Testis (tissue), 5 donors: ENCODE measurements at places on chromosomes 7 and 10. TPM values are rescaled to one million over a fixed set of nuclear protein-coding genes. Genes with fewer than 3 reads are reported as not detected.

SH2D4B gene
- polyA plus RNA-seq = 0.22 TPM

MYO1G gene
- polyA plus RNA-seq = 2.5 TPM

PKD2L1 gene
- polyA plus RNA-seq = 4.7 TPM

ZPBP gene
- 286 TPM for polyA plus RNA-seq

LRRC18 gene
- 23.1 TPM for polyA plus RNA-seq

- no peak for DNase-seq
These were observed 45.6 kb upstream of the SCIN start for GRCh38 chr7:12524794-12525386.

- no peak for DNase-seq
These were observed 65.9 kb downstream of the ELFN1 start for GRCh38 chr7:1735806-1736483.

GRCh38 chr7:140977741-140978140 lies 37.0 kb downstream of the MRPS33 start:
- no peak for DNase-seq

DNA sequence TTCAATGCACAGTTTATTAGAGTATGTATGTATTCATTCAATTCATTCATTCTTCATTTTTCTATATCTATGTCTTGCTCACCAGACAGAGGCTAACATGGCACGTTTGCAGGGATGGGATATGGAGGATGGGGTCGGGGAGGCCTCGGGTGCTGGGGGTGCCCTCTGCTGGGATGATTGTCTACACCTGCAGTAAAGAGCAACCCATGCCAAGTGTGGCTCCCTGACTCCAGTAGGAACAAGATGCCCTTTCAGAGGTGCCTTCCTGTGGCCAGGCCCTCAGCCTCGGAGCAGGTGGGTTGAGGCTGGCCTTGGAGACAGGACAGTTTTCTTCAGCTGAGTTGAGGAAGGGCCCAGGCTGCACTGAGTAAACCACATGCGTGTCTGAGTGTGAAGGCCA lies 157.2 kb downstream of the SH2D4B start:
- DNase-seq = no peak

GRCh38 chr7:136912339-136912738 lies 43.9 kb downstream of the CHRM2 start:
- no peak for DNase-seq

DNA sequence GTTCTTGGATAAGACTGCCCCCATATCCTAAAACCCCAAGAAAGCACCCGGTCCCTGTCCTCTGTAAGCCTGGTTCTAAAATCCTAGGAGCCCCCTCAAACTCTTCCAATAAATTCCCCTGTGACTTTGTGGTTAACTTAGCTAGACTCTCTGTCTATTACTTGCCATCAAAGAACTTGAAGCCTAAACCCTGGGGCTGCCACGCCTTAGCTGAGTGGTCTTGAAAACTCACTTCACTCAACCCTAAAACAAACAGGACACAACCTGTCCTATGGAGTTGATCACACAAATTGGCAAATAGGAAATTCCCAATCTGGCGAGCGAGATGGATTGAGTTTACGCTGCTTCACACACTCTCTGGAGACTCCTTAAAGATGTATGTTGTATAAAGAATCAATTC lies 191.4 kb upstream of the SVIL start:
- DNase-seq = no peak

- no peak for DNase-seq
These were observed 101.9 kb downstream of the EXOC4 start for GRCh38 chr7:133354546-133355324.

DNA sequence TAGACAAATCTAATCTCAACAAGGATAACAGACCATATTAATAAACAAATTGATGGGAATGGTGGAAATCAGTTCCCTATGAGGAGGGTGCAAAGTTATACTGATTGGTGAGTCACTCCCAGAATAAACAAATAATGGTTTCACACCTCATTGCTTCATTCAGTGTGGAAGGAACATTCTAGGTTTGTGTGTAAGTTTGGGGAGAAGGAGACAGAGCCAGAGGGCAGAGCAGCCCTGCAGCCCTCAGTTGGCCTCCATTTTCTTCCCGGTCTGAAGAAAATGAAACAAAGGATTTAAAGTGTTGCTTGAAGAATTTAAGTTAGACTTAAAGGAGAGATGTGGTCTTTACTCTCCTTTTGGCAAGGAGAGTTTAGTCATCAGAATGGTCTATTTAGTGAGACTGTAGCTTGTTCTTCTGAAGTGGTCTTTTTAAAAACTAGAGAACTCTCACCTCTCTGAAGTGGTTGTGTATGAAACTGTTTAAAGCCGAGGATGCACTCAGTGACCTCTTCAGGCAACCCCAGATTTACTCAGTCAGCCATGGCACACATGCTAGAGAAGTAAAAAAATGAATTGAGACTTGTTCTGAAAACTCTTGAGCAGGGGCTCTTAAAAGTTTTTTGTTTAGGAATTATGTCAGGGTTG lies 27.2 kb downstream of the IKZF1 start:
- DNase-seq = no peak

DNA sequence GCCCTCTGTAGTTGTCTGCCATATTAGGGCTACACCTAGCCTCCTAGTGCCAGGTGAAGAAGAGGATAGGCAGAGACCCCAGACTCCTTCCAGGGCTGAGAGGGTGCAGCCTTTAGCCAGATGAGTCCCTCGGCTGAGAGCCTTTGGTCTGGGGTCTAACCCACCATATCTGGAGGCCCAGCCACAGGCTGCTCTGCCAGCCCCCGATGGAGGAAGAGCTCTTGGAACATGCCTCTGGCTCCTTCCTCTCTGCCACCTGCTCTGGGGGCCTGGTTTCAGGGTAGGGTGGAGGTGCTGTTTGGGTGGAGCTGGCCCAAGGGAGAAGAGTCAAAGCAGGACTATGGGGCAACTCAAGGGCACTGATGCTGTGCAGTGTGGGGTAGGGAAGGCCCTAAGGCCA lies 1.4 kb downstream of the LRRC18 start:
- DNase-seq = no peak

GRCh38 chr10:29634764-29635625 lies at the start of gene SVIL:
Gene SVIL, minus strand, starts transcription at chr10:29634971. Its CDS starts 79,913 bp downstream, at chr10:29555058.
- peak; percentile 77 for DNase-seq

GRCh38 chr10:14381475-14381874 lies 50.8 kb upstream of the FRMD4A start:
- no peak for DNase-seq

- DNase-seq = no peak
These were observed 83.4 kb upstream of the PPP1R9A start for GRCh38 chr7:94823947-94824346.

GRCh38 chr10:14594878-14595525 lies 179.7 kb downstream of the FAM107B start:
- DNase-seq = no peak

- DNase-seq = no peak
These were observed 174.2 kb downstream of the KMT2E start for GRCh38 chr7:105188201-105188600.

GRCh38 chr7:112386619-112387018 lies 63.6 kb upstream of the IFRD1 start:
- no peak for DNase-seq
